Activated CD4-positive, alpha-beta memory T cell treated with anti-CD3 and anti-CD28 coated beads, Interleukin-2, amount 10 ng/mL, durations not matched to agents 7 days and 5 days (primary cell): ENCODE measurements at places on chromosomes 1 and 21. TPM values are rescaled to one million over a fixed set of nuclear protein-coding genes. Genes with fewer than 3 reads are reported as not detected.

GRCh38 chr1:6801966-6802365, 16.7 kb downstream of the CAMTA1 start:
- no peak for DNase-seq

DNA sequence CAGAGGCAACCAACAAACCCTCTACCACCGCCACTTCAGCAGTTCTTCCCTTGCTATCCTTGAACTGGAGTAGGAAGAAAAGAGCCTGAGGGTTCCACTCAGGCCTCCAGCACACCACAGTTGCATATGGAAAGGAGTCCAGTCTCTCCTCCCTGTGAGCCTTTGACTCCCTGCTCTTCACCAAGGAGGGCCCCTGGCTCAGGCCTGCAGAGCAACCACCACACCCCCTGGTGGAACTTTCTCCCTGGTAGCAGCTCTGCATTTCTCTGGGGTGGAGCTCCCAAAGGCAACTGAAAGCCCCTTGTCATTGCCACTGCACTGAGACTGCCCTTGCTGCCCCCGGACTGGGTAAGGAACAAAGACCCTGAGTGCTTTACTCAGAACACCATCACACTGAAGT, 1021.5 kb upstream of the ADGRL2 start:
- DNase-seq: no peak

DNA sequence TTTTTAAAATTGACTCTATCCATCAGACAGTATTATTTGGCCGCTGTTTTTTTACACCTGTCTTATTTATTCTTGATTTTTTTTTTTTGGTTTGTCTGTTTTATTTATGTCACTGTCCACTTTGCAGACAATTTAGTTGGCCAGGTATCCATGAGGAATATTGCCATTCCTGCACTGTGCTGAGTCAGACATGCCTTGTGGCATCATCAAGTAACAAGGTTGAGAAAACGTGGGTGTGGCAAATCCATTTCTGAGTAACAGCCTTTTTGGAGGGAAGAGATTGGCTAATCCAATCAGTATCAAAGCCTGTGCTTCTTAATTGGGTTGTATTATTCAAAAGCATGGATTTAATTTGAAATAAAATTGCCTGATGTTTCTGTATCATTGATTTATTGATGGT, 463.1 kb downstream of the USP25 start:
- DNase-seq: no peak

The ACBD6 gene
- 27.5 TPM for total RNA-seq

The TBX19 gene
- total RNA-seq: 2.4 TPM

The FCER1G gene
- total RNA-seq: 1.3 TPM

The TNNT2 gene
- total RNA-seq: not detected
